ENCODE measurements at places on chromosomes 4 and X.
A peak's percentile ranks its signal among the peaks of the same experiment; 100 is the strongest.

GRCh38 chr4:56671860-56672259 is 9.2 kb downstream of the HOPX start:
- no peak for DNase-seq

DNA sequence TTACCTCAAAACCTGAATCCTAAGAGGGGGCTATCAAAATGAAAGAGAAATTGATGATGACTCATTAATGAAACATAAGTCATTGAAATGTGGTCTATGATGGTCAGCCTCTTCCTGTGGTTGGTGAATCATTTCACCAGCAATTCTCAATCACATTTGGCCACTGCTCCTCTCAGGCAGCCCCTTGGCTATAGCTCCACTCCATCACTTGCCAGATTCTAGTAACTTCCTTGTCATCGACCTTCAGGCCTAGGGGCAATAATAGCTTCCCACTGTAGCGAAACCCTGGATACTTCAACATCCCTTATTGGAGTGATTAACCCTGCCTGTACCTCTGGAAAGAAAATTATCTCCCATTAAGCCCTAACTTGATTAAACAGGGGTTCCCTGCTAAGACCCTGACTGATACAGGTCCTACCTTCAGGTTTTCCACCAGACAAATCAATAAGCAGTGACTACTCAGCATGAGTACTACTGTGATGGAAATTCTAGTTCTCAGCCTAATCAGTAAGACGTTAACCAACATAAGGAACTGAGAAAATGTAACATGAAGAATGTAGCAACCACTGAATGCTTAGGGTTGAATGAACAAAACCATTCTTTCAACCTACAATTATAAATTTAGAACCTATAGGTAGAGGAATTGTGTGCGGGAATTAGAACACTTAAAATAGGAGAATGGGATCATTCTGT is 30.4 kb downstream of the ADH7 start:
- DNase-seq = no peak

DNA sequence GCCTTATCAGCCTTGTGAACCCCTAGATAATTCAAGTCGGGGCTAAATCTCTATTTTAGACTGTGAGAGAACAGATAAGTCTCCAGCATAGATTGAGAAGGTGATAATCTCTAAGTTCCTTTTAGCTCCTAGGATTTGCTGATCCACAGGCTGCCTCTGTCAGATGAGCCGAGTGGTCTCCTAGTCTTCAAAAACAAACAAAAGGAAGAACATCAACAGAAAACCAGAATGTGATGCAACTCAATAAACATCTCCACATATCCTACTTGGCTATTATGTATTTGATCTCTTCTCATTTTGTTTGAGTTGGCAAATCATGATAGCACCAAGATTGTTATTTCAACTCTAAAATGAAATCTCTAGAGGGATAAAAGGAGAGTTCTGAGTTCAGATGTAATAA is 88.4 kb upstream of the SLC7A11 start:
- no peak for DNase-seq

DNA sequence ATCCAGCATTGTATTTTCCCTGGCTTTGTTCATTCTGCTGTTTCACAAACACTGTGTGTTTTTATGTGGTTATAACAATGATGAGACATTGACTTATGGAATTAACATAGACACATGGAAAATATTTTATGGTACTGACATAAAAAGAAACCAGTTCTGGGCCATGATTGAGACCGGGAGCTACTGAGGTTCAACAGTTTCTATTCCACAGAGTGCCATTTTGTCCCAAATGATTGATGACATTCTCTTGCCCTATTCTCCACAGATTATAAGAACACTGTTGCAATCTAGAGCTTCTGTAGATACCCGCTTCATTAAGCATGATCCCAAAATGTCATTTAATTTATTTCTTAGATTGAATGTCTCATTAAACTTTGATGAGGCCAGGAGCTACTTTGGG is 326.8 kb downstream of the RPA4 start:
- no peak for DNase-seq

GRCh38 chr4:142443469-142443868 is 402.6 kb downstream of the INPP4B start:
- no peak for DNase-seq

- no peak for DNase-seq
Measured at GRCh38 chr4:86972997-86973396, 38.2 kb downstream of the AFF1 start.

DNA sequence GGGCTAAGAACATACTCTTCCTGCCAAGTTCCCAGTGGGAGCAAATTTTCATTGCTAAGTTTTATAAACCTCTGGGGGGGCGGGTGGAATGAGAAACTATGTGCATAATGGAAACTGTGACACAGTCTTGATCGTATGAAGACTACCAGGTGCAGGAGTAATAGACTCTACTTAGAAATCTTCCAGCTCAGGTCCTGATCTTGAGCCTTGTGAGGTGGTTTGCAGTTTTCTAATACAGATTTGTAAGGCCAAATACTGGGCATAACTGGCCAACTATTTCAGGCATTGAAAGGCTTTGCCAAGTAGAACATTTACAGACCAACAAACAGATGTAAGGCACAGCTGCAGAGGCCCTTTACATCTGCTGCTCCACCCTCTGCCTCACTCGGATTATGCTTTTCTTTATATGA is 89.7 kb upstream of the CBR4 start:
- DNase-seq = no peak

DNA sequence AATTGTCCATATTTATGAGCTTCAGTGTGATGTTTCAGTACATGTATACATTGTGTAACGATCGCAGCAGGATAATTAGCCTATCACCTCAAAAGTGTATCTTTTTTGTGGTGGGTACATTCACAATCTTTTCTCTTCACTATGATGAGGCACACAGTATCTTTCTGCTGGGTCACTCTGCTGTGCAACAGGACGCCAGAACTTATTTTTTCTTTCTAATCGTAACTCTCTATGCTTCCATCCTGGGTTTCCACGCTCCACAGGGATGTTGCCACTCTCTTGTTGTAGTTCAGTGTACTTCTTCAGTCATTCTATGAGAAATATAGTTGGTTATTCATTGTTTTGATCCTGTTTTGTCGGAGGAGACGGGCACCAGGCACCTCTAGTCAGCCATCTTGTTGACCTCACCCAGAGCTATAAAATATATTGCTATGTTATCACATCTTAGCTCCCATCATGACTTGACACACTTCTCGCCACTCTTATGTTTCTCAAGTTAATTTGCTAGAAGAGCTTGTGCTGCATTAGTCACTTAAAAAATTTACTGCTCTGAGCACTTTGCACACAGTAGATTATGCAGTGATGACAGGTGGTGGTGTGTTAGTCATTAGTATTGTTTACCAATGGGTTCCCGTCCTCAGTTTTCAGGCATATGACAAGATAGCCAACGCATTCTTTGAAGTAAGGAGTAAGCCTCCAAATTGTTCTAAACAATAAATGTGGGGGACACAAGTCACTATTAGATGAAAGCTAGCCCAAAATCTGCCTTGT is 1002.7 kb upstream of the PCDH7 start:
- DNase-seq = no peak

DNA sequence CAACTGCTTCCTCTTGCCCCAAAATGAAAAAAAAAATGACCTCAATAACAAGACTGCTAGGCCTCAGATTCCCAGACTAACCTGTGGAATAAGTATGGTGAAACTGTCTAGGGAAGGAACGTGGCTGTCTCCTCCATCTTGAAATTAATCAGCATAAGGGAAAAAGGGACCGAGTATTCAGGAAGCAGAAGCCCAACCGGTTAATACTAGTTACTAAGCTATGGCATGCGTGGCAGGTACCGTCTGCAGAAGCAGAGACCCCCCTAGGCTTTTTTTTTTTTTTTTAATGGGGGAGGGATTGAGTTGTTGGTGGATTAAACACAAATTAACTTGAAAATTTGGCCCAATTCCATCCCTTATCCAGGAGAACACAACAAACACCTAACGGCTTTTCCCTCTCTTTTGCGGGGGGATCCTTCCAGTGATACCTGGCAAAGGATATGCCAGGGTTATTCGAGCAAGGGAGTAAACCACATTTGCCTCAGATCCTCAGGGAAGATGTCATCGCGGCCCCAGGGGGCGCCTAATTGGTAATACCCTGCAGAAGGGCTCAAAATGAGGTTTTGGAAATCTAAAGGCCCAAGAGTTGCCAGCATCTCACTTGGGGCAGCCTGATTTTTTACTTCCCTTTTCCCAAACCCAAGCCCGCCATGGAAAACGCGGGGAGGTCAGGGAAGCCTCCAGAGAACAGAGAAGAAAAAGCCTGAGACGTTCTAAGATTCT is 893 bp downstream of the RLIM start:
- peak; percentile 27 for DNase-seq

GRCh38 chrX:74251006-74251930 is 52.7 kb upstream of the ZCCHC13 start:
- DNase-seq = no peak

DNA sequence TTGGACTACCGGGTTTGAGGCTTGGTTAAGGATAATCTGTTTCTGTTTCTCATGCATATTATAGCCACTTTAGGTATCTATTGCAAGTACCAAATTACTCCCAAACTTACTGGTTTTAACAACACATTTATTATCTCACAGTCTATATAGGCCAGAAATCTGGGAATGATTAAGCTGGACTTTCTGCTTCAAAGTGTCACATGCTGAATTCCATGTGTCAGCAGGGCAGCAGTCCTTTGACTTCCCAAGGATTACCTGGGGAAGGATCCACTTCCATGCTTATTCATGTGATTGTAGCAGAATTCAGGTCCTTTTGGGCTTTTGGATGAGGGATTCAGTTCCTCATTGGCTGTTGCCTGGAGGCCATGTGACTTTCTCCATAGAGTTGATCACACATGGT is 349.0 kb upstream of the TRAM1L1 start:
- no peak for DNase-seq

DNA sequence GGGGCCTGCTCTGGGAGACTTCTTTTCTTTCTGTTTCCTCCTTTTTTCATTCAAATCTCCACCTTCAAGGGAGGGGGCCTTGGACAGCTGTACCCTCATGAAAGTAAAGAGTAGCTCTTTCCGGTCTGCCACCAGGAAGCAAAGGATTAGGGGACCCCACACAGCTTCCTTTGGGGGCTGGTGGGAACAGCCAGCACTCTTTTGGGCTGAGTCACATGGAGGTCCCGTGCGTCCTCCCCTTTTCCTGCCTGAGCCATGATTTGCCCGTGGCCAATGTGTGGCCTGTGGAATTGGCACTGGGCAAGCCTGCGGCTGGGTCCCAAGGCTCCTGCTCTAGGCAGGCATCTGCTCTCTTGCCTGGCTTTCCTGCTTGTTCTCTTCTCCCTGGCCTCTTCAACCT is 65.5 kb downstream of the FHDC1 start:
- DNase-seq = no peak

All from midbrain (tissue), 1 donor.